ENCODE measurements at places on chromosomes 7 and 10.

DNA sequence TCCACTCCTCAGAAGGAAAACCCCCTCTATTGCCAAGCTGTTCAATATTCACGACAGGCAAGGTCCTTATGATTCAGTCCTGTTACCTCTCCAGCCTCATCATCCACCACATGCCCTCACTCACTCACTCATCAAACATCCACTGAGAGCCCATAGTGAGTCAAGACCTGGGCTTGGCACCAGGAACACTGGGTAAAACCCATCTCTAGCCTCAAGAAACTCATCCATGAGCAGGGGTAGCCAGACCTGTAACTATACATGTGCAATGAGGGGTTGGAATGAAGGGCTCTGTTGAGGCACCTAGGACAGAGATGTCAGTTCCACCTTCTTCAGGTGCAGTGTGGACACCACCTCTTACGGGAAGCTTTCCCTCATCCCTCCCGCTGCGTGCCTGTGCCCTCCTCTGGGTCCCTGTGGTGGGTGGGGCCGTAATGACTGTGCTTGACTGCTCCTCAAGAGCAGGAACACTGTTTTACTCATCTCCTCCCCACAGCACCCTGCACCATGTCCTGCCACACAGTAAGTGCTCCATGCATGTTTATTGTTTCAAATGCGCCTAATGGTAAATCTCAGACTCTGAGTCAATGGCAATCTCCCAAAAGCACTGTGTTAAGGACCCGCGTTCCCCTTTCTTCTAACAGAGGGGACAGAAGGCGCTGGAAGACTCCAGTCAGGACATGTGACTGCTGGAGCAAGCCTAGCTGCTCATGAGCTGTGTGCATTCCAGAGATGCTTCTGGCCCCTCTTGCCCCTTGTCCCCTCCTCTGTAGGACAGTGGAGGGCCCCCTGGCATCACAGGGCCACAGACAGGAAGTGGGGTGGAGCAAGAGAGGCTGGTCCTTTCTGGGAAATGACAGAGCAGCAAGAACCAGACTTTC is 95.4 kb downstream of the HIPK2 start:
- no peaks in the 10 kb centered on the region for H3K36me3 ChIP-seq
- no peak overlapping the region for H3K27ac ChIP-seq
- H3K4me3 ChIP-seq, result no peak overlapping the region
- no peaks in the 10 kb centered on the region for H3K4me1 ChIP-seq
- no peaks in the 10 kb centered on the region for H3K27me3 ChIP-seq
- no peak for DNase-seq

DNA sequence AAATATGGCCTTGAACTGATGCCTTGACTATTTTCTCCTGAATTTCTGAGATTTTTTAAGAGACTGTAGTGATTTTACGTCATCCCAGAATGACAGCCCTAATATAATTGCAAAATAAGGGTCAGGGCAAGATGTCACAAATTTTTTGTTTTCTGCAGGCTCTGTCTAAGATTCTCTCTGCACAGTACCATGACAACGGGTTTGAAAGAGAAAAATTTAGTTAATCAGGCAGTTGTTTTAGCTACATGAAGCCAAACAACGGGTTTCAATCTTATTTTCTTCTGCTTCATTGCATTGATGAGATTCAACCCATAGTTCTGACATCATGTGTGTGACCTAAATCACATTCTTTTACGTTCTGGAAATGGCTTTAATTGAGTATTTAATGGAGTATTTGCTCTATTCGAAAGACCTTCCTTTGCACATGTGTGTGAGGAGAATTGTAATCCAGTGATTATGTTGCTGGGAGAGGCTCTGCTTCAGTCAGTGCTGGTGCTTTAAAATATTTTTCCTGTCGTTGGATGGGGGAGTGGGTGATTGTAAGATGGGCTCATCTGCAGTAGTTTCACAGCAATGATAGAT is 118.0 kb upstream of the RHOBTB1 start:
- no peaks in the 10 kb centered on the region for H3K36me3 ChIP-seq
- no peaks in the 10 kb centered on the region for H3K4me1 ChIP-seq
- no peaks in the 10 kb centered on the region for H3K27me3 ChIP-seq

DNA sequence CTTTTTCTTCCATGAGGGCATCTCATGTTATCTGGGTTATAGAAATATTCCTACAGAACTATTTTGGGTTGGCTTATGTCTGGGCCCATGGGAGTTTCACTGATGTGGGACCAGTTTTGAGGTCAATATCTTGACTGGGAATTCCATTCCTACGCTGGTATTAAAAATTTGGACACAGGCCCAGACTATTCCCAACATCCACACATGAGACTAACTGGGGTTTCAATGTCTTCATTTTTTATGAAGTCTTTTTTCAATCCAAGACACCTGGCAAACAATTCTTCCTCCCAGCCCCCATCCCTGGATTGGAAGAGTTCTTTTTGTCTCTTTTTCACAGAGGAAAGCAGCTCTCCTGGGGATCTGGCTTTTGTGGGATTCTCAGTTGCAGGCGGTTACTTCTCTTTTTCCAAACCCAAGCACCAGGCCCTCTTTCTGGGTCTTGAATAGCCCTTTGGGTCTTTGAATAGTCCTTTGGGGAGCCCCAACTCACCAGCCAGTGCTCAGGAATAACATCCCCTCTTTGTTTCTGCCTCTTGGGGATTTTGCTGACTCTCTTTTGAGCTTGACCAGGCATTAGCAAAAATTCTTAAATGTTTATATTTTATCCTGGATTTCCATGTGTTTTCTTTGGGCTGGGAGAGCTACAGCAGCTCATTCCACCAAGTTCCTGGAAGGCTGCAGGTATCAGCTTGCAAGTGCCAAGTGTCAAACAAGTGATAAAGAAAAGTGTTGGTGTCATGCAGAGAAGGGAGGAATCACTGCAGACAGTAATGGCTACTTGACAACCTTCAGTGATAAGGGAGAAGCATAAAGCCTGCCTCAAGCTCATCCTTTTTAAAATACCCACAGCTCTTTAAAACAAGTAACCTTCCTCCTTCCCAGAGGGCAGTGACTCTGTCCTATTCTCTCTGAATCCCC is 234.3 kb downstream of the ADAM12 start:
- peaks cover 12% of the 10 kb centered on the region for H3K4me1 ChIP-seq
- H3K27ac ChIP-seq, result no peak overlapping the region
- H3K27me3 ChIP-seq, result no peaks in the 10 kb centered on the region
- no peak overlapping the region for H3K4me3 ChIP-seq
- no peaks in the 10 kb centered on the region for H3K36me3 ChIP-seq

- H3K27me3 ChIP-seq, result no peaks in the 10 kb centered on the region
- H3K36me3 ChIP-seq, result no peaks in the 10 kb centered on the region
- H3K4me1 ChIP-seq, result peaks cover 22% of the 10 kb centered on the region
- DNase-seq, result no peak
- H3K27ac ChIP-seq, result peak overlapping the region; percentile 99
Observed at GRCh38 chr10:126064512-126064911, 168.1 kb downstream of the FANK1 start.

- H3K4me1 ChIP-seq, result no peaks in the 10 kb centered on the region
- DNase-seq, result no peak
- H3K4me3 ChIP-seq, result no peak overlapping the region
- no peak overlapping the region for H3K27ac ChIP-seq
- H3K36me3 ChIP-seq, result no peaks in the 10 kb centered on the region
Observed at GRCh38 chr7:9680713-9681112, 1247.3 kb downstream of the NXPH1 start.

- H3K27me3 ChIP-seq, result no peaks in the 10 kb centered on the region
- H3K4me3 ChIP-seq, result peak overlapping the region; percentile 25
- DNase-seq, result peak; percentile 92
- 0 out of 2 replicates have a peak, but pooled peaks cover under 1% of the 10 kb centered on the region for H3K36me3 ChIP-seq
Observed at GRCh38 chr10:24344279-24344678, 135.3 kb downstream of the KIAA1217 start.

GRCh38 chr10:43068136-43068395 is 8.8 kb upstream of the RET start:
- no peaks in the 10 kb centered on the region for H3K27me3 ChIP-seq
- H3K36me3 ChIP-seq, result no peaks in the 10 kb centered on the region
- H3K4me3 ChIP-seq, result no peak overlapping the region
- no peaks in the 10 kb centered on the region for H3K4me1 ChIP-seq

GRCh38 chr7:108598914-108599580 is 29.4 kb downstream of the DNAJB9 start:
- H3K27ac ChIP-seq, result no peak overlapping the region
- no peaks in the 10 kb centered on the region for H3K36me3 ChIP-seq
- no peaks in the 10 kb centered on the region for H3K4me1 ChIP-seq
- H3K4me3 ChIP-seq, result no peak overlapping the region
- H3K27me3 ChIP-seq, result peaks cover 3% of the 10 kb centered on the region
- no peak for DNase-seq

- H3K36me3 ChIP-seq, result no peaks in the 10 kb centered on the region
- H3K4me1 ChIP-seq, result peaks cover 6% of the 10 kb centered on the region
- H3K4me3 ChIP-seq, result no peak overlapping the region
- H3K27me3 ChIP-seq, result no peaks in the 10 kb centered on the region
Observed at GRCh38 chr7:134737566-134738345, 41.7 kb upstream of the CALD1 start.

- no peak overlapping the region for H3K27ac ChIP-seq
- no peaks in the 10 kb centered on the region for H3K4me1 ChIP-seq
- H3K27me3 ChIP-seq, result no peaks in the 10 kb centered on the region
- H3K36me3 ChIP-seq, result 0 out of 2 replicates have a peak, but pooled peaks cover 7% of the 10 kb centered on the region
- DNase-seq, result no peak
Observed at GRCh38 chr10:31374146-31374696, 55.2 kb downstream of the ZEB1 start.

DNA sequence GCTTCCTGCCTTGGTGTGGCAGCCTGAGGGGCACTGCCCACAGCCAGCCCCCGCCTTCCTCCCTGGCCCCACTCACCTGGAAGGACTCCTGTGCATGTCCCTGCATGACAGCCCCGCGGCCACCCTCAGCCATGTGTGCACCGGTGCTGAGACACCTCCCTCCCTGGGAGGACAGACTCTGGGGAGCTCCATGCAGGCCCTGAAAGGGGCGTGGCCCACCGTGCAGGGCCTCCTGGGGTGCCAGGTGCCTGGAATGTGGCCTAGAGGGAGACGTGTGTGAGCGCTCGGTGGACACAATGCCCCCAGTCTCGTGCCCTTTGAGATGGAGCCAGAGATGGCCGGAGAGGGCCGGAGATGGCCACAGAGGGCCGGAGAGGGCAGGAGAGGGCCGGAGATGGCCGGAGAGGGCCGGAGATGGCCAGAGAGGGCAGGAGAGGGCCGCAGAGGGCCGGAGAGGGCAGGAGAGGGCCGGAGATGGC is 59.1 kb upstream of the PPP2R2D start:
- no peak overlapping the region for H3K27ac ChIP-seq
- H3K4me1 ChIP-seq, result no peaks in the 10 kb centered on the region
- H3K4me3 ChIP-seq, result no peak overlapping the region
- DNase-seq, result no peak
- H3K27me3 ChIP-seq, result no peaks in the 10 kb centered on the region

GRCh38 chr7:159024280-159024951 is 120.3 kb downstream of the VIPR2 start:
- H3K27ac ChIP-seq, result no peak overlapping the region
- no peak overlapping the region for H3K4me3 ChIP-seq
- H3K4me1 ChIP-seq, result no peaks in the 10 kb centered on the region
- DNase-seq, result no peak

GRCh38 chr7:122983261-122983660 is 12.2 kb downstream of the TAS2R16 start:
- H3K27ac ChIP-seq, result no peak overlapping the region
- peaks cover 2% of the 10 kb centered on the region for H3K27me3 ChIP-seq
- no peaks in the 10 kb centered on the region for H3K36me3 ChIP-seq
- H3K4me1 ChIP-seq, result no peaks in the 10 kb centered on the region

GRCh38 chr7:92246360-92247101 is 757 bp downstream of the ANKIB1 start:
- H3K27ac ChIP-seq, result peak overlapping the region; percentile 88
- H3K4me3 ChIP-seq, result peak overlapping the region; percentile 96
- no peaks in the 10 kb centered on the region for H3K27me3 ChIP-seq
- DNase-seq, result peak; percentile 61
- peaks cover 11% of the 10 kb centered on the region for H3K36me3 ChIP-seq

DNA sequence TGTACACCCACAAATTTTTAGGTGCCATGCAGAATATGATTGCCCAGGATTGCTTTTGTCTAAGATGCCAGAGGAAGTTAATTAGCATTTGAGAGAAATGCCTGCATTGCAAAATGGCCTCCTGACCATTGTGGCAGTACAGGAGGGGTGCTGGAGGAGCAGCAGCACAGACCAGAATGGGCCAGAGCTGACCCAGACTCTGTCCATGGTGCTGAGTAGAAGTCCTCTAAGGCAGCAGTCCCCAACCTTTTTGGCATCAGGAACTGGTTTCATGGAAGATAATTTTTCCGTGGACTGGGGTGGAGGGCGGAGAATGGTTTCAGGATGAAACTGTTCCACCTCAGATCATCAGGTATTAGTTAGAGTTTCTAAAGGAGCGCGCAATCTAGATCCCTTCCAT is 217.8 kb upstream of the AGK start:
- H3K27ac ChIP-seq, result no peak overlapping the region
- no peaks in the 10 kb centered on the region for H3K4me1 ChIP-seq
- peak; percentile 26 for DNase-seq
- H3K4me3 ChIP-seq, result no peak overlapping the region
- no peaks in the 10 kb centered on the region for H3K36me3 ChIP-seq

DNA sequence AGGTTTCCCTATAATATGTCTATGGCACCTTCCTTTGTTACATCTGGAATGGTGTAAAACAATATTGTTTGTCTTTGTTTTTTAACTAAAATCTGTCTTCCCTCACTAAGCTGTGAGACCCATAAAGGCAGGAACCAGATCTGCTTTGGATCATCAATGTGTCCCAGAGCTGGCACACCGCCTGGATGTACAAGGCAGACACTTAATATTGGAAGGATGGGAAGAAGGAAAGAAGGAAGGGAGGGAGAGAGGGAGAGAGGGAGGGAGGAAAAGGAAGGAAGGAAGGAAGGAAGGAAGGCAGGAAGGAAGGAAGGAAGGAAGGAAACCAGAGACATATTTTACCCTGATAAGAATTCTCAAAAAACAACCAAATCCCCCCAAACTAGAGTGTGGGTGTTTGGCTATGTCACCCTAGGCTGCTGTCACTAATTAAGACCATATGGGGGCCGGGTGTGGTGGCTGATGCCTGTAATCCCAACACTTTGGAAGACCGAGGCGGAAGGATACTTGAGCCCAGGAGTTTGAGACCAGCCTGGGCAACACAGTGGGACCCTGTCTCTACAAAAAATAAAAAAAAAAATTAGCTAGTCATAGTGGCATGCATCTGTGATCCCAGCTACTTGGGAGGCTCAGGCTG is 59.6 kb downstream of the SH3PXD2A start:
- DNase-seq, result no peak
- H3K4me3 ChIP-seq, result no peak overlapping the region
- no peaks in the 10 kb centered on the region for H3K27me3 ChIP-seq

DNA sequence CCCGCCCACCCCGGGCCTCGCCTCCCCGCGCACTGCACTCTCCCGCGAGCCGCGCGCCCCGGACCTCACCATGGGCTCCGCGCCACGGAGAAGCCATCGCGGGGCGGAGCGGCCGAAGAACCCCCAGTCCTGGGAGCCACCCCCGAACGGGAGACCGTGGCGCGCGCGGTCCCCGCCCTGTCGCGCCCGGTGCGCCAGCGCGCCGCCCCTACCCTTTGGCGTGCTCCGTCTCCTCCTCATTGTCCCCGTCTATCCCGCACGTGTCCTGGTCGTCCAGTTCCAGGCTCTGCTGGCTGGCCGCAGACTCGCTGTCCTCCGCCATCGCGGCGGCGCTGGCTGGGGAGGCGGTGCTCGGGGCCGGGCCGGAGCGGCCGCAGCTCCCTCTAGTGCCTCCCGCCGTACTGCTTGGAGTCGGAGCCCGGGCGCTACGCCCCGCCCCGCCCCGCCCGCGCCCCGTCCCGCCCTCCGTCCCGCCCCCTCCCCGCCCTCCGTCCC is at the start of gene NMT2:
TSS of gene NMT2 (minus strand) at position 403 of the 495 bp plus-strand sequence. CDS start at position 322, 81 bp downstream.
- peak within 1 kb of the TSS; percentile 85 for H3K27ac ChIP-seq
- peak; percentile 84 for DNase-seq
- no peaks in the 10 kb centered on the region for H3K36me3 ChIP-seq
- peaks cover 5% of the 10 kb centered on the region for H3K4me1 ChIP-seq
- peak within 1 kb of the TSS; percentile 100 for H3K4me3 ChIP-seq
